ENCODE measurements at places on chromosomes 16 and 17. TPM values are rescaled to one million over a fixed set of nuclear protein-coding genes. Genes with fewer than 3 reads are reported as not detected.

GRCh38 chr17:1643293-1643998, 2.1 kb downstream of the SCARF1 start:
- peak; percentile 41 for DNase-seq

DNA sequence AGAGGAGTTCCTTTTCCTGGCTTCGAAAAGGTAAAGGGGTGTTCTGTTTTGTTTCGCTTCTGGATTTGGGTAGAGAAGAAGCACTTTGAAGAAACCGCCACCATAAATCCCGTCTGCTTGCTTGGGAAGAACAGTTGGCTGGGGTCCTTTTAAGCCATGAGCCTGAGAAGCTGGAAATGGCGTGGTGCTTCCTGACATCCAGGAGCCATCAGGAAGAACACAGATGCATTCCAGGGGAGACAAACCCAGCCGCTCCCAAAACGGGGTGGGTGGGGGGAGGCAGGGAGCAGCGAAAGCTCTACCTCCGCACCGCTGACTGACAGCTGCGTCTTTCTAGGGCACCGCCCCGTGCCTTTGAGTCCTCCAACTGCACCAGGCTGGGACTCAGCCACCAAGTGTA, 91.6 kb downstream of the ZDHHC7 start:
- no peak for DNase-seq

GRCh38 chr17:42698736-42699414, 16.5 kb downstream of the CNTNAP1 start:
- DNase-seq = no peak

- no peak for DNase-seq
These were observed 810 bp downstream of the CYGB start for GRCh38 chr17:76536511-76537287.

DNA sequence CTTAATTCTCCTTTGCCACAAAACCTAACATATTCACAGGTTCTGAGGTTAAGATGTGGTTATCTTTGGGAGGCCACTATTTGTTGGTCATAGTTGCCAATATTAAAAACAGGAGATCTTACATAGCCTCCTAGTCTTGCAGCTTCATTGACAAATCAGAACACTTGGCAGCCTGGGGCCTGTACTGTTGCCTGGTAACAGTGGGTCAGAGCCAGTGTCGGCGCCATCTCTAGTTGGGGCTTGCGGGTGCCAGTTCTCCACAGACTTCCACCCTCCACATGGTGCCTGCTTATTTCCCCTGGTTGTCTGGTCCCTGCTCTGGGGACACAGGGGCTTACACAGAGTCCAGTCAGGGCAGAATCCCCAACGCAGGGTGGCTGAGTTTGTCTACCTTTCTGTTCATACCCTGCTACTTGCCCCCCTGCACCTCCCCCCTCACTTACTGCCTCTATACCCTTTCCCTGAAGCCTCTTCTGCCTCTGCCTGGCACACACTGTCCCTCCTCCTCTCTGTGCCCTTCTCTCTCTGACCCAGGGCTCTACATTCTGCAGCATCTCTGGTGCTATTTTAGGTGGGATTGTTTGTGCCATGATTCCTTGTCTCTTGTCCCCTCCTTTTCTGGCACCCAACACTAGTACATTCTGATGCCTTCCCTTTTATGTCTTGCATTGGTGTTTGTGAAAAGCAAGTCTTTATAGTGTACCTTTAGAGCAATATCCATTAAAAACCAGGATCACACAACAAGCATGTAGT, 13.4 kb downstream of the EPN2 start:
- DNase-seq = no peak

- no peak for DNase-seq
These were observed 35.1 kb upstream of the IL21R start for GRCh38 chr16:27366687-27367460.

GRCh38 chr17:54902611-54903010, 2.0 kb downstream of the TOM1L1 start:
- no peak for DNase-seq

DNA sequence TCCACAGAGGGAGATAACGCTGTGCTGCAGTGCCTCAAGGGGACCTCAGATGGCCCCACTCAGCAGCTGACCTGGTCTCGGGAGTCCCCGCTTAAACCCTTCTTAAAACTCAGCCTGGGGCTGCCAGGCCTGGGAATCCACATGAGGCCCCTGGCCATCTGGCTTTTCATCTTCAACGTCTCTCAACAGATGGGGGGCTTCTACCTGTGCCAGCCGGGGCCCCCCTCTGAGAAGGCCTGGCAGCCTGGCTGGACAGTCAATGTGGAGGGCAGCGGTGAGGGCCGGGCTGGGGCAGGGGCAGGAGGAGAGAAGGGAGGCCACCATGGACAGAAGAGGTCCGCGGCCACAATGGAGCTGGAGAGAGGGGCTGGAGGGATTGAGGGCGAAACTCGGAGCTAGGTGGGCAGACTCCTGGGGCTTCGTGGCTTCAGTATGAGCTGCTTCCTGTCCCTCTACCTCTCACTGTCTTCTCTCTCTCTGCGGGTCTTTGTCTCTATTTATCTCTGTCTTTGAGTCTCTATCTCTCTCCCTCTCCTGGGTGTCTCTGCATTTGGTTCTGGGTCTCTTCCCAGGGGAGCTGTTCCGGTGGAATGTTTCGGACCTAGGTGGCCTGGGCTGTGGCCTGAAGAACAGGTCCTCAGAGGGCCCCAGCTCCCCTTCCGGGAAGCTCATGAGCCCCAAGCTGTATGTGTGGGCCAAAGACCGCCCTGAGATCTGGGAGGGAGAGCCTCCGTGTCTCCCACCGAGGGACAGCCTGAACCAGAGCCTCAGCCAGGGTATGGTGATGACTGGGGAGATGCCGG, 769 bp downstream of the CD19 start:
- DNase-seq = no peak

- no peak for DNase-seq
These were observed 1.7 kb downstream of the NGFR start for GRCh38 chr17:49496867-49497147.

- no peak for DNase-seq
These were observed 25.7 kb downstream of the MMP15 start for GRCh38 chr16:58051296-58051695.

DNA sequence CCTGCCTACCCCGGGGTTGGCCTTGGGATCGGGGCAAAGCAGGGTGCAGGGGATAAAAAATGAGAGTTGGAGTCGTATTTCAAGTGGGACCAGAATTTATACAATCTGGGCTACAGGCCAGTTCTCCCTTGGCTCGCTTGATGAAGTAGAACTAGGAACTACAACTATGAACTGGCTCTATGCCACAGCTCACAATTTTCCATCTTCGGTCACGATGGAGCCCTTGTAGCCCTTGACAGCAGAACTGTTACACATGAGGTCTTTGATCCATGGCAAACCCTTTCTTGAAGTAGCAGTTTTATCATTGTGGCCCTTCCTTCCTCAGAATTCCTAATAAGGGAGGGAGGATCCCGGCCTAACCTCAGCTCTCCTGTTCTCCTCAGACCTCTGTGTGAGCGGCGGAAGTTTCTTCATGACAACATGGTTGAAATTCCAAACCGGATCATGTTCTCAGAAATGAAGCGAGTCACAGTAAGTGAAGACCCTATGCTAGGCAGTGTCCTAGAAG, 17.1 kb downstream of the LIG3 start:
- no peak for DNase-seq

GRCh38 chr16:27722207-27722606, 172.3 kb downstream of the KATNIP start:
- no peak for DNase-seq

GRCh38 chr17:70353408-70354092, 184.2 kb downstream of the KCNJ2 start:
- no peak for DNase-seq

DNA sequence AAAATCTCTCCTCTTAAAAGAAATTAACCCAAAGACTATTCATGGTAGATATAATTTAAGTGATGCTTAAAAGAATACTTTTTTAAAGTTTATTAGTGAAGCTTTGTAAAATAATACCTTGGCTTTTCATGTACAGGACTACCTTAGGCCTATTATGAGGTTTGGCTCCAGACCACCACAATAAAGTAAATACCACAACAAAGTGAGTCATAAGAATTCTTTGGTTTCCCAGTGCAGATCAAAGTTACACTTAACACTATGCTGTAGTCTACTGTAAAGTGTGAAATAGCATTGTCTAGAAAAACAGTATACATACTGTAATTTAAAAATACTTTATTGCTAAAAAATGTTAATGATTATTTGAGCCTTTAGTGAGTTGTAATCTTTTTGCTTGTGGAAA, 31.7 kb downstream of the CLTC start:
- DNase-seq = no peak

DNA sequence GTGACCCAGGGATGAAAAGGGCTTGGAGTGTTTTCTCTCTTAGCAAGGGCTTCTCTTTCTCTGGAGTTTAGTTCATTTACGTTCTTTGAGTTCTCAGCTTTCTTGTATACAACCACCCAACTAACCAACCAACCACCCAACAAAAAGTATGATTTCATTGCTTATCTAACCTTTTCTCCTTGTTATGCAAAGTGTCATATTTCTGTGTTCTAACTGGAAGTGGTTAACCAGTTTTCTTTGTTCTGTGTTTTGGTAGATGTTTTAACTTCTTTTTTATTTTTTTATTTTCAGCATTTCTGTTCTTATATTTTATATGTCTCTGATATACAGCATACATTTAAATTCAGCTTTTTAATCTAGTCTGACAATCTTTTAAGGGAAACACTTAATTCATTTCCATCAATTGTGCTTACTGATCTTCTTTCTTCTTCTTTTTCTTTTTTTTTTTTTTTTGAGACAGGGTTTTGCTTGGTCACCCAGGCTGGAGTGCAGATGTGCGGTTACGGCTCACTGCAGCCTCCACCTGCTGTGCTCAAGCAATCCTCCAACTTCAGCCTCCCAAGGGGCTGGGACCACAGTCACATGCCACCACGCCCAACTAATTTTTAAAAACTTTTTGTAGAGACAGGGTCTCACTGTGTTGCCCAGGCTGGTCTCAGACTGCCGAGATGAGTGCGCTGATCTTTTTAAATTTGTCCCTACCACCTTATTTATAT, 29.6 kb downstream of the NLK start:
- DNase-seq = no peak

DNA sequence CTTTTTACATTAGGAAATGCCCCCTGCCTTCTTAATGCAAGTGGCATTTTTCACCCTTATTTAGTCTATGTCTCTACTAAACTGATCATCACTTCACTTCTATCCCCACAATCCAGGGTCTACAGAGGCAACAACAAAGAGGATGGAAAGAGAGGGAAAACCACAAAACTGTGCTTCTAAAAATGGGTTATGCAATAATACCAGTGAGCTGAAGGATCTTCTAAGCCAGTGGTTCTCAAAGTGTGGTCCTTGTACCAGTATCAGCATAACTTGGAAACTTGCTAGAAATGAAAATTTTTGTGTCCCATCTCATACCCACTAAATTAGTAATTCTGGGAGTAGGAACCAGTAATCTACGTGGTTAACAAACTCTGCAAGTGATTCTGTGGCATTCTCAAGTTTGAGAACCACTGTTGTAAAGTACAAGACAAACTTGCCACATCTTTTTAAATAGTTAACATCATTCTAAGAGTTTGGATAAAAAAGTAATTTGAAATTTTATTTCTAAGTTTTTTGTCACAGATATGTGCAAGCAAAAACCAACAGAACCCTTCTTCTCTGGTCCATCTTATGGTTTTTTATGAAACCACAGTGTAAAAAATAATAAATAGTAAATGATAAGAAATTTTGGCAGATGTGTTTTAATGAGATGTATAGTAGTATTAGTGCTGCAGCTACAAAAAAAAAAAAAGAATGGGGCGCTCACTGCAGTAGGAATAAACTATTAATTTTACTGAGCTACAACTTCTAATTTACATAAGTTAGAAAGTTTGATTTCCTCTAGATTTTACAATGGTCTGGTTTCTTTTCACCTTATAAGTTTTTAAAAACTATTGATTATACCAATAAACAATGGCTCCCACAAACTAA, 16.2 kb downstream of the CDC27 start:
- no peak for DNase-seq

GRCh38 chr16:68506331-68507053, 32.6 kb upstream of the ZFP90 start:
- DNase-seq = no peak

DNA sequence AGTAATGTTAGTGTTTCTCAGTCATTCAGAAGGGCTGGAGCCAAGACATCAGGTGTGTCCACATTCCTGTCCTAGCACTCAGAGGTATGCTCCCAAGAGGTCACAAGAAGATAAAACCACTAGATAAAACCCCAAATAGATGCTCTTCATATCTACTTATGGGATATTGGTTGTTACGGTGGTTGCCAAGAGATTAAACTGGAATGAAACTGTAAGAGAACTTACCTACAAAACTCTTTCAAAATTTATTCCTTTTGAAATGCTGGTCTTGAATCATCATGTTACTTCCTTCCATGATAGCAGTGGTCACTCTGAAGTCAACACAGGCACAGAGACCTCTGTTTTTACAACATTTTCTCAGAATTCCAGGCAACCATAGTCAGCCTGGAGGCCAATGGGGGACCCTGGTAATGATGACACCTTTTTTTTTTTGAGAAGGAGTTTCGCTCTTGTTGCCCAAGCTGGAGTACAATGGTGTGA, 122.4 kb upstream of the WSCD1 start:
- DNase-seq = no peak

- no peak for DNase-seq
These were observed 7.7 kb downstream of the KNOP1 start for GRCh38 chr16:19710191-19710908.

Gene HOXB6
- total RNA-seq = 1.9 TPM

Gene CACNA1G
- total RNA-seq = not detected

Gene RNF151
- not detected for total RNA-seq

Gene NPIPB12
- total RNA-seq = 72.6 TPM

Gene SLC12A3
- not detected for total RNA-seq

Gene SLC16A3
- total RNA-seq = 76.2 TPM

Gene LLGL2
- 34.4 TPM for total RNA-seq

Gene APOH
- not detected for total RNA-seq

Gene DNAAF8
- 0.18 TPM for total RNA-seq

Gene PITPNM3
- 0.72 TPM for total RNA-seq

Gene TNFSF13
- total RNA-seq = 5.6 TPM

Gene CDH1
- 3.1 TPM for total RNA-seq

Measured in endothelial cell (in vitro differentiated cells).